ENCODE measurements at places on chromosomes 7 and 10. TPM values are rescaled to one million over a fixed set of nuclear protein-coding genes. Genes with fewer than 3 reads are reported as not detected.

- DNase-seq, result no peak
Observed at GRCh38 chr10:62116896-62117295, 151.7 kb downstream of the RTKN2 start.

DNA sequence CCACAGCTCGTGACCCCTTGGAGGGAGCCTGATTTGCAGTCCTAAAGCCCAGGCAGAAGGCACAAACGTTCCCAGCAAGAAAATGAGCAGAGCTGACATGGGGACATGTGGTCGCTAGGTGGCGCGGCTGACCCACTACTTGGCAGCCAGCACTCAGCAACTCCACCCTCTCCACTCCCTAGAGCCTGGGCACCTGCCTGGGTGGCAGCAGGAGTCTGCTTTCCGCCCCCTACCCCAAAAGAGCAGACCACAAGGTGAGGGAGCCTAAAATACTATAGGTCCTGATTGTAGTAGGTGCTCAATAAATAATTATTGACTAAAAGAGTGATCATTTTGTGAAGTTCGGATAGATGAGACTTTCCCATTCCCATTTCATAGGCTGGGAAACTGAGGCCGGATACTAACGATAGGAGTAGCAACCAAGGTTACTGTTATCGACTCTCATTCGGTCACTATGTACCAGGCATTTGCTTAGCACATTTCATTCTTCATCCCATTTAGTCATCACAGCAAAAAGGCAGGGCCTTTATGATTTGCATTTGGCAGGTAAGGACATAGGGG, 57.4 kb downstream of the NEUROG3 start:
- peak; percentile 58 for DNase-seq

DNA sequence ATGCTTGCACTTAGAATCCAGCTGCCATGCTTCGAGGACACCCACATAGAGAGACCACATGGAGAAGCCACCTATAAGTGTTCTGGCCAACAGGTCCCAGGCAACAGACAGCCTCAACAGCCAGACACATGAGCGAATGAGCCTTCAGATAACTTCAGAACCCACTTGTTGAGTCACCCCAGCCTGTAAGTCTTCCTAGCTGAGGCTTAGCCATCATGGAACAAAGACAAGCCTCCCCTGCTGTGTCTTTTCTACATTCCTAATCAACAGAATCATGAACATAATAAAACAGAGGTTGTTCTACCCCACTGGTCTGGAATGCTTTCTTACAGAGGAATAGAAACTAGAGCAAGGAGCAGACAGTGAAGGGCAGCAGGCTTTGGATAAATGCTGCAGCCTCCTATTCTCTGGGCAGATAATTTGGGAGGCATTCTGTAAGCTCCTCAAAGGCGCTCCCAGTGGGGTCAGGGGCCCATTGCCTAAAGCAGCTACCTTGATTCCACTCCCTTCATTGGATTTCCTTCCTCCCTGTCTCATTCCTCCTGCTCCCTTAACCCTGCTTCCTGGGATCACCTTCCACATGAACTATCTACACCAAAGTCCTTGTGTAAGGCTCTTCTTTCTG, 4.6 kb downstream of the TLL2 start:
- DNase-seq, result no peak

Gene VSTM4
- total RNA-seq, result not detected

Gene CCL26
- total RNA-seq, result not detected

Gene WNT8B
- not detected for total RNA-seq

Data from activated B cell treated with CpG ODN at 0.5 μM for 24 hours (primary cell).